HAP-1 (cell line): ENCODE measurements at places on chromosomes 16 and 17.

DNA sequence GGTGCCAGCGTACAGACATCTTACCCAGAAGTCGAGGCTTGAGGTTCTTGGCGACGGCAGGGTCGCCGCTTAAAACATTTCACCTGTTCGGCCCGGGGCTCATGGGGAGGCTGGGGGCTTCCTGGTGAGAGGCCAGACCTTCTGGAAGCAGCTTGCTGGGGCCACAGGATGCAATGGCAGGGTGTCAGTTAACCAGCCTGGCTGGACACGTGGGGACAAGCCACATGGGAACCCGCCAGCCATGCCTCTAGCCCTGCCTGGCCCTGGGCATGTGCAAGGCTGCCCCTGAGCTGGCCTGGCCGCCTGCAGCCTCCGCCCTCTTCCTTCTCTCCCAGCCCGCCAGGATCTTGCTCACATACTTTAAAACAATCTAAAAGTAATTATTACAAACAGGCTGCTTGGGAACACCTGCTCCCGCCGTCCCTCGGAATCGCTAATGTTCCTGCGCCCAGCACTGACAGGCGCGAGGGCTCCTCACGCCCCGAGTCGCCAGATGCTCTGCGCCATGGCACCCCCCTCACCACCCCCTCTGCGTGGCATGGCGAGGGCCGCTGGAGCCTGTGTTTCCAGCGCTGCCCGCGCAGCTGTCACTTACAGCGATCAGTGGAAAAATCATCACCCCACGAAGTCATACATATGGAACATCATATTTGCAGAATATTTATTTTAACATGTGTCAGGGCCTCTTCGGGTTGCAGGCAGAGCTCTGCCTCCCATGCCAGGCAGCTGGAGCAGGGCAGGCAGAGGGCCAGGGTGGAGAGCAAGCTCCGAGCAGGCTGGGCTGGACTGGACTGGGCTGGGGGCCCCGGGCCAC lies 188.7 kb upstream of the GSE1 start:
- DNase-seq: no peak

- peak; percentile 10 for DNase-seq
These were observed 263.8 kb downstream of the HS3ST3A1 start for GRCh38 chr17:13337864-13338371.

DNA sequence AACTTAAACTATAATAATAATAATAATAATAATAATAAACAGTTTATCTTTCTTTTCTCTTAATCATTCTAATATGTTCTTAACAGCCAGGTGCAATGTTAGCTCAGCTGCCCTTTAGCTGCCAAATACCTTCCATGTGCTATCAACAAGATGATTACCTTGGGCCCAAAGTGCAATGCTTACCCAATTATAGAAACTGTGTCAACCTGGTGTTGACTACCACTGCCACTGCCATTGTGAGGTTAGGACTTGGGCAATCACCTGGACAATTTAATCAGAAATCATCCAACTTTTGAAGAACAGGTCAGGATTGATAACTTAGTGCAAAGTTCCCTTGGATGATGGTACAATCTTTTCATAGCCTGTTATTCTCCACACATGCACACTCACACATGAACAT lies 371.8 kb upstream of the SALL1 start:
- DNase-seq: no peak

DNA sequence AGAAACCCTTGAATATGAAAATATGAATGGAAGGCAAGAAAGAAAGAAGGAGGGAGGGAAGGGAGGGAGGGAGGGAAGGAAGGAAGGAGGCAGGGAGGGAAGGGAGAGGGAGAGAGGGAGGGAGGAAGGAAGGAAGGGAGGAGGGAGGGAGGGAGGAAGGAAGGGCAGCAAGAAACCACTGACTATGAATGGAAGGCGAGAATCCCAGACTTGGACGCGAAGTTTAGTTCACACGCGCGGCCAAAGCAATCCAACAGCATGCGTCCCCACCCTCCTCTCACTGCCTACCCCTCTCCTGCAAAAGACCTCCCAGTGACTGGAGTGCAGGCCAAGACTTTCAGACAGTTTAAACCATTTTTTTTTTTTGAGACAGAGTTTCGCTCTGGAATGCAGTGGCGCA lies 7.9 kb upstream of the SMARCD2 start:
- DNase-seq: no peak

- no peak for DNase-seq
These were observed 938 bp downstream of the NCOR1 start for GRCh38 chr17:16214190-16215001.
